ENCODE measurements at places on chromosomes 1 and 21. TPM values are rescaled to one million over a fixed set of nuclear protein-coding genes. Genes with fewer than 3 reads are reported as not detected.
A peak's percentile ranks its signal among the peaks of the same experiment; 100 is the strongest.

RGS7 gene
- 1.8 TPM for total RNA-seq

TNNT2 gene
- total RNA-seq = not detected

GRCh38 chr21:30577766-30578165 is 12.4 kb downstream of the KRTAP22-2 start:
- DNase-seq = no peak

GRCh38 chr1:232684371-232685105 is 54.6 kb upstream of the SIPA1L2 start:
- DNase-seq = no peak

GRCh38 chr1:245579881-245580280 is 425.1 kb downstream of the KIF26B start:
- no peak for DNase-seq

DNA sequence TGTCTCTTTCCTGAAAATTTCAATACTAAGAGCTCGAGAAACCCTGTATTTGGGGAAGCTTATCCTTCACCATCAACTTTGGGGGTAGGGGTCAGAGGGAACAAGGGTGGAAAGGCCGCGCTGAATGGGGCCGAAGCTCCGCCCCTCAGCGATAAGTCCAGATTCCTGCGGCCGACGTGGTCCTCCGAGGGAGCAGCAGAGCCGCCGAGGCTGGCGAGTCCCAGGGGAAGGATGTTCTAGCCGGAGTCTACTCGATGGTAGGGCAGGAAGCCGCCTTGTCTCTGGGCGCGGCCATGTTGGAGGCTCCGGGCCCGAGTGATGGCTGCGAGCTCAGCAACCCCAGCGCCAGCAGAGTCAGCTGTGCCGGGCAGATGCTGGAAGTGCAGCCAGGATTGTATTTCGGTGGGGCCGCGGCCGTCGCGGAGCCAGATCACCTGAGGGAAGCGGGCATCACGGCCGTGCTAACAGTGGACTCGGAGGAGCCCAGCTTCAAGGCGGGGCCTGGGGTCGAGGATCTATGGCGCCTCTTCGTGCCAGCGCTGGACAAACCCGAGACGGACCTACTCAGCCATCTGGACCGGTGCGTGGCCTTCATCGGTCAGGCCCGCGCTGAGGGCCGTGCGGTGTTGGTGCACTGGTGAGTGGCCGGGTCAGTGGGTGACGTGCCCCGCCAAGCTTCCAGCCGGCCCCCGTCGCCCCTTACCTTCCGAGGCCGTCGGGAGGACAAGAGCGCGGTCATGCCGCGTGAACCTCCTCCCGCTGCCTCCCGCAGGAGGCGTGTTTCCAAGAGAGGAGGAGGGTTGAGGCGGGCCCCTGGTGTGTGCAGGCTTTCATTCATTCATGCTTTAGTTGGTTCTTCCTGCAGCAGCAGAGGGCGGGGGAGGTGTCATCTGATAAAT is at the start of gene DUSP12:
Gene DUSP12 (plus strand): TSS at position 278 of the 899 bp plus-strand sequence. CDS start 16 bp downstream, at position 294.
- peak; percentile 92 for DNase-seq

GRCh38 chr1:200666309-200666708 is 3.4 kb downstream of the DDX59 start:
- DNase-seq = peak; percentile 8

- no peak for DNase-seq
Measured at GRCh38 chr1:40851643-40852042, 10.5 kb downstream of the CITED4 start.

- no peak for DNase-seq
Measured at GRCh38 chr1:49694251-49694827, 329.4 kb downstream of the AGBL4 start.

DNA sequence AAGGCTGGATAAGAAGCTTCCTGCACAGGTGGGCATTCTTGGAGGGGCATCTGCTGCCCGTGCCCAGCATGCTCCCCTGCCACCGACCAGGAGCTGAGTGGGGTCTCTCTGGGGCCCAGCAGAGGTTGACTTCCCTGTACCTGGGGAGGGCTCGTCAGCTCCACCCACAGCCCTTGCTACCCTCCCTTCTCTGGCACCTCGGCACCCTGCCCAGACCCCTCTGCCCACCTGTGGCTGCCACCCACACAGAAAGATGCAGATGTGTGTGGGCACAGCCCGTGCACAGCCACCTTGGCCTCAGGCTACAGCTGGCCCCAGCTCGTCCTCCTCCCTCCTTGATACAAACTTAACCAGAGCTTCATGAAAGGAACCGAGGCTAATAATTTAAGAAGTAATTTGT is 241.2 kb upstream of the VAMP3 start:
- no peak for DNase-seq

Measured in stomach (tissue), 19 donors.